ENCODE measurements at places on chromosomes 7 and 10.

DNA sequence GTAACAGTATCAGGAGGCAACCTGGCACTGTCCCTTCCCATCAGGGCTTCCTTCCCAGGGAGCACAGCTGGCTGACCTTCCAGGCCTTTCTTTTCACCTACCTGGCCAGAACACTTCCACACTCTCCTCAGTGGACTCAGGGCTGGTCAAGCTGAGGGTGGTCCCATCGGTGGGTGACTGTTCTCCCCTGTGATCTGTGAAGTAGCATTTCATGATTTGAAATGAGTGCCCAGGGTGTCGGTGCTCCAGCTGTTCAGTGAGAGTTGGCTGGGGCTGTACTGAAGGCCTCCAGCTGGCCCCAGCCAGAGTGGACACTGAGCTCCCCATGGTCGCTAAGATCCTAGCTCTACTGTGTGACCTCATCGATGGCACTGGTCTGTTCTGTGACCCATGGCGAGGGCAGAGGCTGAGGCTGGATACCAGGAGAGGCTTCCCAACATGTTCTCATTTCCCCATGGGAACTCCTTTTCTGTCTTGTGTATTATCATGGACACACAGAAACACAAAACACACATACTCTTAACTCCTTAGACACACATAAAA, at the start of gene FAM170B:
Gene FAM170B (minus strand): TSS at position 316 of the 543 bp plus-strand sequence. CDS start 103 bp downstream, at position 213.
- no peak for DNase-seq

GRCh38 chr10:111481866-111482265, 405.0 kb downstream of the ADRA2A start:
- no peak for DNase-seq

DNA sequence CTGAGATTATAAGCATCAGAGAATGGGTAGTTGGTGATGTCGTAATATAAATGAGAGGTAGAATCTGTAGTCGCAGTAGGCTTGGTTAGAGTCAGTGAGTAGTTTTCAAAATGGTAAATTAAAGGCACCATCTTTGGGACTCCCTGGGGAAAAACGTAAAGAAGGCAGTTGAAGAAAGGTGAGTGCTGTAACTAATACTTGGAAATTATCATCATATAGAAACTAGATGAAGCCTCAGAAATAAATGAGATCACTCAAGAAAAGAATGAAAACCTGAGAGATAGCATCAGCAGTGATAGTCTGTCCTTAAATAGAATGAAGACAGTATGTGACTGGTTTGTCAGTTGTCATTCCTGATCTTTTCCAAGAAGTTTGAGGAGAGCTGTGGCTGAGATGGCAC, 23.8 kb downstream of the PALS2 start:
- DNase-seq, result no peak

- DNase-seq, result no peak
Measured at GRCh38 chr10:60975716-60976115, 31.7 kb upstream of the RHOBTB1 start.

GRCh38 chr10:51843966-51844365, 144.6 kb upstream of the CSTF2T start:
- no peak for DNase-seq

Data from stimulated activated CD4-positive, alpha-beta T cell treated with anti-CD3 and anti-CD28 coated beads, TNF-alpha, amount 100 ng/mL, for 48 hours (primary cell).